NCI-H748 treated with DMSO at 0.1 percent for 48 hours (cell line): ENCODE measurements at places on chromosomes 5 and 9.

DNA sequence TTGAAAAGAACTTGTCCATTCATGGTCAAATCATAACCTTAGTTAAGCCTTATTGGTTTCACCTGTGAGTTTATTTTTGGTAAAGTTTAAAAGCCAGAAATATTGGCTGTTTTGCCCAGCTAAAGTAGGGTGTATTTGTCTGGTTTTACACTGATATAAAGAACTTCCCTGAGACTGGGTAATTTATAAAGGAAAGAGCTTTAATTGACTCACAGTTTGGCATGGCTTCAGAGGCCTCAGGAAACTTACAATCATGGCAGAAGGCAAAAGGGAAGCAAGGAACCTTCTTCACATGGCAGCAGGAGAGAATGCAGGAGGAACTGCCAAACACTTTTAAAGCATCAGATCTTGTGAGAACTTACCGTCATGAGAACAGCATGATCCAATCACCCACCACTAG lies 55.3 kb downstream of the JAKMIP2 start:
- DNase-seq, result no peak

GRCh38 chr5:168976311-168976970 lies 324.5 kb downstream of the SLIT3 start:
- no peak for DNase-seq

DNA sequence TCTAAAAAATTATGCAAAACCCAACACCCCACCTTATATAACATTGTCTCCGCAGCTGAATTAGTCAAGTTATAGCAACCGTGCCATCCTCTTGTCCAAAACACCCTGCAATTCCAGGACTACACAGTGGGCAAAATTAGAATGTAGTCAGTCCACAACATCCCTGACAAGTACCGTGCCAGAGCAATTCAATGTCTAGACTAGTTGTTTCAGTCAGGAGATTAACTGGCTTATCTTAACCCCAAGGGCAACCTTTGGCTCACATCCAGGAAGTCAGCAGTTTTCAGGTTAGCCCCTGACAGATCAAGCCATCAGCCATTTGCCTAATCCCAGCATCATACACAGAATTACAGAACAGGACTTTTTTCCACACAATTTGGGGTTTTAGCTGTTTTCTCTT lies 240.8 kb upstream of the TMEM161B start:
- DNase-seq, result no peak

- DNase-seq, result no peak
Measured at GRCh38 chr5:51104556-51104955, 278.7 kb upstream of the ISL1 start.

DNA sequence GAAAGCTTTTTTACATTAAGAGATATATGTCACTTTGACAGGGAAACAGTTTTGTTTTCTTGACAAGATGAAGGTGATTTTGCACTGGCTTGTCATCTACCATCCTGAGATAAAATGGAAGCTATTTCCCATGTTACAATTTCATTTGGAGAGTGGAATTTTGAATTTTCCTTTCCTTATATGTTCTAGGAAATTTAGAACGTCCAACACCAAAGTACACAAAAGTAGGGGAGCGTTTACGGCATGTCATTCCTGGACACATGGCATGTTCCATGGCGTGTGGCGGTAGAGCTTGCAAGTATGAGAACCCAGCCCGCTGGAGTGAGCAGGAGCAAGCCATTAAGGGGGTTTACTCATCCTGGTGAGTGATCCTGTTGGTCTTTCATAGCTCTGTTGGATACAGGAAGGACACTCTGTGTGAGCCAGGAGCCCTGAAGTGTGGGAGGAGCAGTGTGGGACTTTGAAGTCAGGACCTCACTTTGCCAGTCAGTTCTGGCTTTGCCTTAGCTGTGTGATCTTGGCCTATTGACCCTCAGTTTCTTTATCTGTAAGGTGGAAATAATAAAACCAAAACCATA lies 887 bp downstream of the PTPDC1 start:
- no peak for DNase-seq

- no peak for DNase-seq
Measured at GRCh38 chr5:93632327-93632726, 49.3 kb downstream of the NR2F1 start.

DNA sequence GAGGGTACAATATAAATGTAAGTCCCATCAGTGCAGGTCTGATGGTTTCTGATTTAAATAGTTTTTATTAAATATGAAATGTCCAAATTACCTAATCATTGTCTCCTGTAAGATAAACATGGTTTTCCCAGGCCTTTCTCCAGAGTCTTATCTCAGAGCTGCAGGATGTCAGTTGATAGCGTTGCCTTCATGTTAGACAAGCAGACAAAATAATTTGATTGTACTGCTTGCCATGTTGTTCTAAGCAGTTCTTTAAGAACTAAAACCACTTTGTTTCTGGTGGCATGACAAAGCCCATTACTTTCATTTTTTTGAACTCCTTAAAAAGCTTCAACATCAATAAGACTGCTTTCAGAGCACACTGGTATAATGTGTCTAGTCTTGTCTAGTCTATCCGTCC lies 1073.5 kb downstream of the MAT2B start:
- DNase-seq, result no peak

DNA sequence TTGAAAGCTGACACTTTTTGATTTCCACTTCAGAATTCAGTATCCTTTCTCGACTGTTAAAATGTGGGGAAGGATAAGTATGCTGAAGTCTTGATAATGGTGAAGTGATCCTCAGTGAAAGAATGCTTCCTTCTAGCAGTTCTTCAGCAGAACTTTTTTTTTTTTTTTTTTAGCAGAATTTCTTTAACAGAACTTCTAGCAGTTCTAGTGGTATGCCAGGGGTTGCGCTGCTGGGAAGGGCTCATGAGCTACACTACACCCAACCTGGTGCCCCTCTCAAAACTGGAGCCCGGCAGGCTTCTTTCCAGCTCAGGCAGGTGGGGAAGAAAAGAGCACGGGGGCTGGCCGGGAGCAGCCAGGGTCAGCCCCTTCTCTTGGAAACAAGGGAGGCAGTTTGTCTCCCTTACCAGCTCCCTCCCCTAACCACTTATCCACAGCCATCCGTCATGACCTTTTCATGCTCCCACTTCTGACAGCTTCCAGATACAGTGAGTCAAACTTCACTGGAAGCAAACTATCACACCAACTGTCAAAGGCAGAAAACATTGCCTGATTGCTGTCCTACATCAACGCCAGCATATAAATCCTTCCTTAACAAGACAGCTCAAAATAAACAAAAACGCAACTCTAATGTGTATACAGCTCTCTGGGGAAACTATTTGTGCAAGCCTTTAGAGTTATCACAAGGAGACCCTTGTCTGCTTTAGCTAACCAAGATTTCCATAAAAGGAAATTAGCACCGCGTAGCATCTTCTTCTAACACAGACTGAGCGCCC lies 211.5 kb downstream of the GAPVD1 start:
- no peak for DNase-seq

- peak; percentile 87 for DNase-seq
Measured at GRCh38 chr9:33623658-33624586, 99.9 kb downstream of the ANKRD18B start.

- DNase-seq, result no peak
Measured at GRCh38 chr5:52531105-52531504, 256.6 kb upstream of the ITGA1 start.

GRCh38 chr5:157772127-157772526 lies 28.6 kb downstream of the LSM11 start:
- no peak for DNase-seq

GRCh38 chr5:139660105-139660922 lies 12.2 kb downstream of the CXXC5 start:
- DNase-seq, result no peak

DNA sequence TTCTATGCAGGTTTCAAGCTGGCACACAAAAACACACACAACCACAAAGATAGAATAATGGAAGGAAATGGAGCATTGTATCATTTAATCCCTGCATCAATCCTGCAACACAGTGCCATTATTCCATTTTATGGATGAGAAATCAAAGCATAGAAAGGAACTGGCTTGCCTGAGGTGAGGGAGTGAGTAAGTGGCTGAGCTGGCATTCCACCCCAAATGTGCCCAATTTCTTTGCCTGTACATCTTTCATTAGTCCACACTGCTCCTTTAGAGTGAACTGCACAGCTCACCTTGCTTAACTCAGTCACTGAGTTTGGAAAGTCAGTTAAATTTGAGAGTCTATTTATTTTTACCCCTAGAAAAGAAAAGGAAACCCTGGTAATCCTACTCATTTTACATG lies 28.9 kb downstream of the ZNF366 start:
- no peak for DNase-seq

- no peak for DNase-seq
Measured at GRCh38 chr9:124797343-124798103, 20.6 kb downstream of the OLFML2A start.

- DNase-seq, result no peak
Measured at GRCh38 chr5:81739291-81739690, 11.6 kb downstream of the SSBP2 start.

DNA sequence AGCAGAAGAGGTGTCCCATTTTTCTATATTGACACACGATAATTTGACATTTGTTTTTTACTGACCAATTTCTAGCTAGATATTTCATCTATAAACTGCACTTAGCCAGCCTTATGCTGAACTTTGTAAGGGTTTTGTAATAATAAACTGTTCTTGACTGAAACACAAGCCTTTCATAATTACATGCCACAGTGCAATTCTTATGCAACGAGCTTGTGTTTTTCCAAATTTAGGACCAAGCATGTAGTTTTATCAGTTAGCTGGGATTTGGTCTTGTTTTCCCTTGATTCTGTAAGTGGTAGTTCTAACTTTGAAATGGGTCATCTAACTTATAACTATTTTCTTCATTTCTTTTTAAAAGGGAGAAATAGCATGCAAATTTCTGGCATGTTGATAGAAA lies 1.3 kb upstream of the LURAP1L start:
- DNase-seq, result no peak

GRCh38 chr5:151739395-151739794 lies 19.0 kb downstream of the ATOX1 start:
- DNase-seq, result no peak

GRCh38 chr9:126472198-126472947 lies 141.4 kb upstream of the LMX1B start:
- DNase-seq, result peak; percentile 28

DNA sequence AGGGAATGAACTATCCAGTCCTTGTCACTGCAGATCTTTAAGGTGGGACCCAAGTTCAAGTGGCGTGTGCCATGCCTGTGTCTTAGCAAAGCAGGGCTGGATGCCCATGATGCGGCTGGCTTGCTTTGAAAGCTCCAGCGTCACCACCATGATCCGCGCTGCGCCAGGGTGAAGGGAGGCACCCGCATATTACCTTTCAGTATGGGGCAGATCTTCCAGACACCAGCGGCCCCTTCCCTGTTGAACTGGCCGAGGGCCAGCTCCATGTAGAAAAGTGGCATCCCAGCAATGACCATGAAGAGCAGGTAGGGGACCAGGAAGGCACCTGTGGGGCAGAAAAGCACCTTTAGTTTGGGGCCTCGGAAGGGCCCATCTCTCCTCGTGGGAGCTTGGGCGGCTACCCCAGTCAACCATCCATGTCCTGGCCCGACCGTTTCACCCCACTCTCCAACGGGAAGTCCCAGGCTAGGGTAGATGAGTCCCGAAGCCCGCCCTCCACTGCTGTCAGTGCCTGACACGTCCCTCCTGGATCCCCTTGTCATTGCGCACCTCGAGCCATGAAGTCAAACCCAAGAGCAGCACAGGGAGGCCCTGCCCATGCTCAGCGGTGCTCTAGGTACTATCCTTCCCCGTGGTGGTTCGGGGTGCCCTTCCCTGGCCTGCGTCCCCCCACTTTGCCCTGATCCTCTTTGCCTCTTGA lies 3.9 kb downstream of the SLC6A3 start:
- no peak for DNase-seq

GRCh38 chr5:143061161-143061945 lies 291.2 kb downstream of the ARHGAP26 start:
- DNase-seq, result no peak

GRCh38 chr5:55236800-55237199 lies 3.4 kb upstream of the CCNO start:
- no peak for DNase-seq

DNA sequence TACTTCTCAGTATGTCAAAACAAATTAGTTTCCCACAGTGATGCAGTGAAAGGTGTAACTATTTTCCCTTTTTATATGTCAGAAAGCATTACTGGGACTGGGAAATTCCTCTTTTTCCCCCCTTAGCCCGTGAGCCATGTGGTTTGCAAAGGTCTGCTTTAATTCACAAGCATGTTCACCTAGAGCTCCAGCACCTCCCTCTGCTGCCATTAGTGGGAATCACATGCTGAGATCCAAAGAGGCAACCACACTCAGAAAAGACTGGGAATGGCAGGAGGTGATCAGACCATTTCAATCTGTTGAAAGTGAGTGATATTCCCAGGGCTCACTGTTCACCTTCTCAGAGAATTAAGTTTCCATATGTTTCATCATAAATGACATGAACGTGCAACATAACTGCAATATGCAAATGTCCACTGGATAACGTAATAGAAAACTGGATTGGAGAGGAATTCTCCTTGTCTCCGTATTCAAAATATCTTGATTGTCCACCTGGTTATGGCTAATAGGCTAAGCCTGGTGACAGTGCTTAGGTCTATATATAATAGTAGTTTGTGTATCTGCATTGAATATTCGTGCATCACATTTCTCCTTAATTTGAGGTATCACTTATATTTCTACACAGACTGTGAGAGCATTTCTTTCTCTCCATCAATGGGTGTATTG lies 703.5 kb upstream of the WWC1 start:
- no peak for DNase-seq

DNA sequence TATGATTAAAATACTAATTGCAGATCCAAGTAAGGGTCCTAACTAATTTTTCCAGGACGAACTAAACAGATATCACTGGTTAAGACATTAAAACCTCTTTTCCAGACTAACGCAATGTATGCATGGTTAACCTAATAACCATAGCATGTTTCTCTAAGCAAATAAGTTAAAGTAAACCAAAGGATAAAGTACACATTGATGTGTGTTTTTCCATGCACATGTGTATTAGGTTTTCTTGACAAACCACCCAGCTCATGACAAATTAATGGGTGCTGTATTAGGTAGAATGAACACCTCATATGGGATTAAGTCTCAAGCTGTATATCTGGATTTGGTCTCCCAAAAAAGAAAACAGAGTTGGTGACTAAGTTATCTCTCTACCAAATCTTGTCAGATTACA lies 45.6 kb downstream of the ANKH start:
- no peak for DNase-seq

- no peak for DNase-seq
Measured at GRCh38 chr9:1125741-1126140, 75.6 kb downstream of the DMRT2 start.

- no peak for DNase-seq
Measured at GRCh38 chr9:93567271-93567959, 9.0 kb upstream of the PHF2 start.

- no peak for DNase-seq
Measured at GRCh38 chr9:124853605-124854143, 414 bp downstream of the WDR38 start.

DNA sequence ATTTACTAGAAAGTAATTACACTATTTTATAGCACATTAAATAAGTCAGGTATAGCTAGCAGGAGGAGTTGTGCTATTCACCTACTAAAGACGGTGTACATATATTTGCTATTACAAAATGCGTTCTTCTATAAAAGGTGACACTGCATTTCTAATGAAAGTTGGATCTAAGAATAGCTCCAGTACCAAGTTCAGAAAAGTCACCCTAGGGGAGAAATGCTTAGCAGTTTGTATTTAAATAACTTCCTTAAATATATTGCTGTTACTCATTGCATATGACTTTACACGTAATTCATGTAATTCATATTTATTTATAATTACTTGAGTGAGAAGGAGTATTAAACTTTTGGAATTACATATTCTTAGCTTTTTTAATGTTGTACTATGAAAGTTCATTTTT lies 7.0 kb upstream of the SUB1 start:
- no peak for DNase-seq
